Left ventricle myocardium inferior (tissue), 1 donor: ENCODE measurements at places on chromosomes 12 and 14.

DNA sequence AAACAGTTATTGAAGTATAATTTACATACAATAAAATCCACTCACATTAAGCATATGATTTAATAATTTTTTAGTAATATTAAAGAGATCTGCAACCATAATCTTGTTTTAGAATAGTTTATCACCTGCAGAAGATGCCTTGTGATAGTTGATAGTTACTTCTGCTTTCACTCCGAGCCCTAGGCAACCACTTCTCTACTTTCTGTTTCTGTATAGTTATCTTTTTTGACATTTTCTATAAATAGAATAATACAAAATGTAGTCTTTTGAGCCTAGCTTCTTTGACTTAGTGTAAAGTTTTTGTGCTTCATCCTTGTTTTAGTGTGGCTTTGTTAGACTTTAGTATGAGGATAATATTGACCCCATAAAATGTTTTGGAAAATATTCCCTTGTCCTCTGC lies 111.0 kb downstream of the MNAT1 start:
- no peak for DNase-seq

DNA sequence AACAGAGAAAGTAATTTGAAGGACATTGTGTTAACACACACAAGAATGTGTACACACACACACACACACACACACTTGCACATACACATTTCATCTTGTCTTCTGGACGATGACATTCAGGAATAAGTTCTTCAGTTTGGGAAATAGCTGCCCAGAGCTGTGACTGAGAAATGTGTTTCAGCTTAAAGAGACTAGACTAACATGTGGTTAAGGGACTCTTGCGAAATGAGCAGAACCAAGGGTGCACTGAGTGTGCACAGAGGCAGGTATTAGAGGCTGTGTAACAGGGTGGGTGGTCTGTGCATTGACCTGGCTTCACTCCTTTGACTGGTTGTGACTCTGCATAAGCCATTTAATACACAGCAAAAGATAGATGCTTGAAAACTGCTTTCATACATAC lies 29.4 kb upstream of the KCNA5 start:
- DNase-seq: no peak

DNA sequence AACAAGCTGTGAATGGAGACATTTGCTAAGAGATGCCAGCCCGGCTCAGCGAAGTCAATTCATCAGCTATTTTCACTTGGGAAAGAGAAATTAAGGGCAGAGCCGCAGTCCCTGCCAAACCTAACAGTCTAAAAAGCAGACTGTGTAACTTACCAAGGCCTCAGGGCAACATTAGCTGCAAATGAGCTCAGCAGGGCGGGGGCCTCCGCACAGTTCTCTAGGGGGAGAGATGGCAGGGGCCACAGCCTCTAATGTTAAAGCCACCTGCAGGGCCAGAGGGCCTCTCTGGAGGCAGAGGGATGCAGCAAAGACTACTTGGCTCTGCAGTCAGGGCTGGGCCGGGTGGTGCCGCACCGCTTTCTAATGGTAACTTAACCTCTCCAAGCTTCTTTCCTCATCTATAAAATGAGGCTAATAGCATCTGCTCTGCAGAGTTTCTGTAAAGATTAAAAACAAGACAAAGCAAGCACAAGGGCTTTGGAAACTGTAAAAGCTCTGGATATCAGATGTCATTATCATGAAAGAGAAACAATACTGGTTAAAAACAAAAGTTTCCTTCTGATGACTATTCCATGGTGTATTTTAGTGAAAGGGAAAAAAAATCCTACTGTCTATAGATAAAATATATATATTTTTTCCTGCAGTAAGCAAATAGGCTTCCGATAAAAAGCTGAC lies 13.4 kb upstream of the GPRC5A start:
- DNase-seq: no peak

- DNase-seq: no peak
Observed at GRCh38 chr12:46360908-46361666, 11.5 kb downstream of the SLC38A2 start.

DNA sequence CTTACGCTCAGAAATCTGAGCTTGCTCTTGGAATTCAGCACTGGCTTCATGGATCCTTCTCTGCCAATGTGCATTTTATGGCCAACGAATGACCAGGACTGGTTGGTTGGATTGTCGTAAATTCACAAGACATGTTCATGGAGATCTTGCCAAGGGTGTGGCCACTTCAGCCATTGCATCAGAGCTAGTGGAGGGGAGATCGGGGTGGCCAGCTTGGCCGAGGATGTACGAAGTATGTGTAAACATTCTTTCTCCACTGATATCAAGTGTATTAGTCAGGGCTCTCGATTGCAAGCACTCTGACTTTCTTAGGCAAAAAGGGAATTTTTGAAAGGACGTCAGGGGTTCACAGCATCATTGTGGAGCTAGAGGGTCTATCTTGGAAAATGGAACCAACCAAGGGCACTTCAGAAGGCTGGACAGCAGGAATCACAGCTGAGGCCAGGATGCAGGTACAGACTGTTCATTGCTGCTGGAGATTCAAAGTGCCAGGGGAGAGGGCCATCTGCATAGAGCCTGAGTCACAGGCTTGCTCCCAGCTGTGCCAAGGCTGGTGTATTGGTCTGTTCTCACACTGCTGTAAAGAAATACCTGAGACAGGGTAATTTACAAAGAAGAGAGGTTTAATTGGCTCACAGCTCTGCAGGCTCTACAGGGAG lies 32.9 kb upstream of the ADGRD1 start:
- DNase-seq: peak; percentile 72

- no peak for DNase-seq
Observed at GRCh38 chr14:24924544-24924943, 125.4 kb downstream of the STXBP6 start.

- no peak for DNase-seq
Observed at GRCh38 chr12:120316798-120317223, 10.8 kb downstream of the PLA2G1B start.

- DNase-seq: no peak
Observed at GRCh38 chr14:93381644-93382043, 34.7 kb downstream of the COX8C start.

- DNase-seq: no peak
Observed at GRCh38 chr14:44414646-44415045, 92.4 kb downstream of the FSCB start.

- peak; percentile 31 for DNase-seq
Observed at GRCh38 chr14:90487031-90487430, 90.2 kb downstream of the CALM1 start.

DNA sequence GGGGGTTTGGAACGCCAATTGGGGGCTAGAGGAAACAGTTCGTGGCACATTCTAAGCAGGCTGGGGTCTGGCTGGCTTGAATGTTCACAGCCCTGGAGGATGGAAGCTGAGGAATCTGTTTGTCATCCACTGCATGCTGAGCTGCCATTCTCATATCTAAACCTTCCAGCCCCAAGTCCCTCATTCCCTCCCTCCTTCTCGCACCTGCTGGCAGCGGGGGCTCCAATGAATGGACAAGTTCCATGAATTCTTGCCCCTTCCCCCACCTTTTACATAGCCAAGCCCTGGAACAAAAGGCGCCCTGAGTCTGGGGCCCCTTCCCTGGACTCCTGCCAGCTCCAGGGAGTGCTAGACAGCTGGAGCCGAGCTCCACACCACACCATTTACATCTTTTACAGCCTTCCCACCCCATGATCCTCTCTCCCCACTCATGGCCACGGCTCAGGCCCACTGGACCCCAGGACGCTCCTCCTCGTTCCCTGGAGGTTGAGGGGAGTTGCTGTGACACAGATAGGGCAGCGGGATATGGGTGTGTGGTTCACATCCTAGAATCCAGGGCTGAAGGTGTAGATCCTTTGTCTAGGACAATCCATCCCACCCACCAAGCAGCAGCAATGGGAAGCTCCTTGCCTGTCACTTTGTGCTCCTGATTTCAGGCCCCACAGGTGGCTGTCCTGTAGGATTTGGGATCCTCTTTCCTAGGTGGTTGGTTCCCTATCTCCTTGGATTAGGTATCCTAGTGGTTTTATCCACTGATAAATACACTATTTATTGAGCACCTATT lies 21.7 kb upstream of the VRTN start:
- DNase-seq: no peak

DNA sequence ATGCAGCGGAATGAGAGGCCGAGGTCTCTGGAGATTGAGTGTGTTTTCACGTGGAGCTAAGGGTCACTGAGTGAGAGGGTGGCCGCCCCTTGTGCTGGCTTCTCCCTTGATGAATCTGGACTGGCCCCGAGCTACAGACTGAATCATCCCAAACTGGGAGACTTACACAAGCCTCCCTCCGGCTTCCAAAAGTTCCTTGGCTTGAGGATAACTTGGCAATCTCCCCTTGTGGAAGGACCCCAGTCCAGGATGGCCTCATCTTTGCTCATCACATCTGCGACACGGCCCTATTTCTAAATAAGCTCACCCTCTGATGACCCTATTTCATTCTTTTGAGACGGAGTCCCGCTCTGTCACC lies 41.5 kb upstream of the FBRSL1 start:
- no peak for DNase-seq

GRCh38 chr14:87152693-87153092 lies 840.3 kb downstream of the GALC start:
- no peak for DNase-seq
